ENCODE measurements at places on chromosomes 6 and 20. TPM values are rescaled to one million over a fixed set of nuclear protein-coding genes. Genes with fewer than 3 reads are reported as not detected.

The RIPPLY2 gene
- 0.41 TPM for polyA plus RNA-seq

The BEND3 gene
- 0.60 TPM for polyA plus RNA-seq

The INSM1 gene
- polyA plus RNA-seq = 1.2 TPM

The LY6G5C gene
- 2.7 TPM for polyA plus RNA-seq

The NFATC2 gene
- polyA plus RNA-seq = 1.4 TPM

The RGS19 gene
- polyA plus RNA-seq = 12.6 TPM

The BPIFB4 gene
- polyA plus RNA-seq = not detected

The DEFB132 gene
- 0.06 TPM for polyA plus RNA-seq

The MCHR2 gene
- polyA plus RNA-seq = not detected

The PLEKHG1 gene
- 4.4 TPM for polyA plus RNA-seq

The PI16 gene
- polyA plus RNA-seq = 1.8 TPM

The RFX6 gene
- polyA plus RNA-seq = 1.8 TPM

The FAM209A gene
- polyA plus RNA-seq = 0.45 TPM

The ZSCAN12 gene
- 1.4 TPM for polyA plus RNA-seq

The MLN gene
- polyA plus RNA-seq = not detected

The PPIL4 gene
- polyA plus RNA-seq = 17.6 TPM

The SHLD1 gene
- polyA plus RNA-seq = 18.7 TPM

The MAS1 gene
- polyA plus RNA-seq = not detected

The GNRH2 gene
- polyA plus RNA-seq = 0.34 TPM

The NOX3 gene
- polyA plus RNA-seq = not detected

The SLC17A1 gene
- polyA plus RNA-seq = not detected
